ENCODE measurements at places on chromosomes 12 and 14.

- DNase-seq: no peak
These were observed 135.1 kb downstream of the ERC1 start for GRCh38 chr12:1126091-1126490.

DNA sequence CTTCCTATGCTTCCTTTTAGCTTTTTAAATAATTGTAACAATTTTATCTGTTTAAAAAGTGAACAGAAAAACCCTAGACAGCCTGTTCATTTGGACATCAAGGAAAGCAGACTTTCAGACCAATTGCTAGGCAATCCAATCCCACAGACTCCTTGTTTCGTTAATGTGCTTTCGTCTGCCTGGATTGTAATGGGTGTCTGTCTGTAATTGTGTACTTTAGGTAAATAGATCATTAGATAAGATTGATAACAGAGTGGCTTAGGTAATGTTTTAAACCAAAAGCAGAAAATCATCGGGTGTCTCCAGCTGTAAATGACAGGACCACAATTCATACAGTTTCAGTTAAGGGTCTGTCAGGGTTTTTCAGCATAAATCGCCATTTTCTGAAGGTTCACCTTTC lies 19.6 kb downstream of the CCDC60 start:
- no peak for DNase-seq

- DNase-seq: no peak
These were observed 30.6 kb upstream of the OSBPL8 start for GRCh38 chr12:76590131-76590530.

DNA sequence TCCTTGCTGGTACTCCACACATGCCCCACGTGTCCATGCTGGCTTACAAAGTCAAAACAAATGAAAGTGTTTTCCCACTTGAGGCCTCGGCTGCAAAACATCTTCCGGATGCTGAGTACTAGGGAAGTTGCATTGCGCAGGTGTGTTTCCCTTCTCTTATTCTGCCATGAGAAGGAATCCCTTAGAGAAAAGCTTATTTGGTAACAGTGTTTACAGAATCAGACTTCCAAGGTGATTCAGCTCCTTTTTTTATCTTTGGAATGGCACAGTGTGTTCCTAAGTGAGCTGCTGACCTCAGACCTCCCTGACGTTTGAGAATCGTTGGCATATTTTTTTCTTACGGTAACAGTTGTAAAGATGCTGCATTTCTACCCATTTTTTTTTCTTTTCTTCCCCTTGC lies 211.3 kb downstream of the ESR2 start:
- DNase-seq: no peak

DNA sequence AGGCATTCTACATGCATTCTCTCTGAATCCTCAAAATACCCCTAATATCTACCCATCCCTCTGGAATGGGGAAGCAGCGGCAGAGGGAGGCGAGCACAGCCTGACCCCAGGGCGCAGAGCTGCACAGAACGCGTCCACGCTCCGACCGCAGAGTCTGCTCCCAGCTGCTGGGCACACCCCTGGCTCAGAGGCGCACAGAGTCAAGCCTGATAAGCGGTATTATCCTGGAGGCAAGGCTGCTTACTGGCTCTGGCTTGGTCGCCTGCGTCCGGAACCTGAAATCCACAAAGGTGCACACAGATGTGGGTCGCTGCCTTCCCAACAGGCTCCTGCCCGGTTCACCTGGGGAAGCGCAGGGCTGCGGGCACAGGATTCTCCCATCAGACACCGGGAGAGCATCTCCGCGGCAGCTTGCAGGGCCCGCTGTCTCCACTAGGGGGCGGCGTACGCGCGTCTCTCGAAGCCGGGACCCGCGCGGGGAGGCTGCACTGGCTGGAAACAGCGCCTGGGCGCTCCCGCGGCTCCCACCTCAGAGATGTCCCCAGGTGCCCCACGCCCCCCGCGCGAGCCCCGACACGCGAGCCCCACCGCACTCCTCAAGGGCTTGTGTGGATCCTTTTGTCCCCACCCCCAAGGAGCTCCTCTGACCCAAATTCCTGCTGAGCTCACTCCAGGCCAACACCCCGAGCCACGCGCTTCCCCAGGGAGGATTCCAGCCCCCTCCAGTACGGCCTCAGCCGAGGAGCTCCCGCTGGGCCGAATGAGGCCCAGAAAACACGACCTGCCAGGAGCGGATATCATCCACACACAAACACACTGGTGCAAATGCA lies 120.1 kb upstream of the FZD10 start:
- peak; percentile 56 for DNase-seq

DNA sequence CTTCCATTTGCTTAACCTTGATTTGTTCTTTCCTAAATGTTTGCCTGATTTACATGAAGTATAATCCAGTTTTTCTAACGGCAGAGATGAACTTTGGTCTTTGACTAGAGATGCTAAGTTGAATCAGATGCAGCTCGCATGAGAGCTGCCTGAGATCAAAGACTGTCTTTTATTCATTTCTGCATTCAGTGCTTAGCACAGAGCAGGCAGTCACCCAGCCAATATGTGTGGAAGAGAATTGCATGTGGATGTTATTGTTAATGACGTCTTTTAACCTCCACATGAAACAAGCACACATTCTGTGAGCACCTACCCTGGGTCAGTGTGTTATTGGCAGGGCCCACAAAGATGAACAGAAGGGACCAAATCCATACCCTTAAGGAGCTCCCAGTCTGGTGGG lies 99.2 kb downstream of the SLC5A8 start:
- no peak for DNase-seq

- peak; percentile 27 for DNase-seq
These were observed 354.3 kb downstream of the CEP128 start for GRCh38 chr14:80587096-80587724.

GRCh38 chr12:99454539-99455172 lies 192.9 kb upstream of the GARIN6 start:
- no peak for DNase-seq

- no peak for DNase-seq
These were observed 116.8 kb downstream of the SCARB1 start for GRCh38 chr12:124746649-124747425.

DNA sequence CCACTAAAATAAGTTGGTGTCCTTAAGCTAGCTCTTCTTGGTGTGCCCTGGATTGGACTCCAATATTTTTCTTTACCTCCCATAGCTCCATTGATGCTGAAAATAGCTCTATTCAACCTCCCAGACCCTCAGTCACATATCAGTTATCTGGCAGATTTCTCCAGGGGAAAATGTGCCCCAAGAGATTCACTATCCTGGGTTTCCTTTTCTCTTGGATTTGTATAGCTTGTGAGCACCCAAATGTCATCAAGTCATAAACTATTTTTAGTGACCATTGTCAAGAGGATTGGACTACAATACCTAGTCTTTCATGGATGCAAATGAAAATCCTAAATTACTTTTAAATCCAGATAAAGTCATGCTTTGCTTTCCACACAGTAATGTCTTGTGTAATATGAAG lies 339.6 kb upstream of the FOXG1 start:
- DNase-seq: no peak

GRCh38 chr14:91888641-91889476 lies 21.5 kb upstream of the TC2N start:
- DNase-seq: no peak

GRCh38 chr12:50129290-50129689 lies 17.3 kb downstream of the COX14 start:
- DNase-seq: no peak

DNA sequence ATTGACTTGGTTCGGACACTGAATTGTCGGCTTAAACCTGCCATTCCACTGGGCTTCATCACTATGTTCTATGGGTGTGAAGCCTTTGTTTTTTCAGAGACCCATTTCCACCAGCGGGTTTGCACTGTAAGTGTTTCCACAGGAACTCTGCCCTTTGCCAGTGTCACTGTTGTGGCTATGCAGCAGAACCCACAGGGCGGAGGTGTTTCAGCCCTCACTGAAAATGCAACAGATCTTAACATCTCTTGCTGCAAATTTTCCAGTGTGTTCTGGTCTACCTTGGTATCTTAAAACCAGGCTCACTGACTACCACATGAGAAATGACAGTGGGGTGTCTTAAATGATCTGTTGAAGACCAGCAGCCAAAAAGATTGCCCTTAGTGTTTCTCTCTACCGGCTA lies 21.1 kb downstream of the PRKCH start:
- peak; percentile 69 for DNase-seq

- no peak for DNase-seq
These were observed 163.0 kb upstream of the EEA1 start for GRCh38 chr12:93091886-93092648.

- DNase-seq: no peak
These were observed 407.8 kb upstream of the RGS6 start for GRCh38 chr14:71524320-71524982.

DNA sequence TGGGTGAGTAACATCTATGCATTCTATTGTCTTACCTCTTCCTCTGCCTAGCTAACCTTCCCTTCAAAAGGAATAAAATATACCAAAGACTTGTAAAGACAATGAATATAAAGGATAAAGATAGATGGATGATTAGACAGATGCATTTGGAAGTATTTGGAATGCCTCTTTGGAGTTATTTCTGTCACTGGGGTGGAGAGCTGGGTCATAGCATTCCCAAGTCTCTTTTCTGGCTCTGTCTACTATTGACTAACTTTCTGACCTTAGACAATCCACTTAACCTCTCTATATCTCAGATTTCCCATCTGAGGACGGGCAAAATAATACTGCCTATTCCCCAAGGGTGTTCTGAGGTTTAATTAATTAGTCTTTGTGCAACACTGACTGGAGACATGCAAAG lies 517.4 kb downstream of the DIO2 start:
- DNase-seq: no peak

DNA sequence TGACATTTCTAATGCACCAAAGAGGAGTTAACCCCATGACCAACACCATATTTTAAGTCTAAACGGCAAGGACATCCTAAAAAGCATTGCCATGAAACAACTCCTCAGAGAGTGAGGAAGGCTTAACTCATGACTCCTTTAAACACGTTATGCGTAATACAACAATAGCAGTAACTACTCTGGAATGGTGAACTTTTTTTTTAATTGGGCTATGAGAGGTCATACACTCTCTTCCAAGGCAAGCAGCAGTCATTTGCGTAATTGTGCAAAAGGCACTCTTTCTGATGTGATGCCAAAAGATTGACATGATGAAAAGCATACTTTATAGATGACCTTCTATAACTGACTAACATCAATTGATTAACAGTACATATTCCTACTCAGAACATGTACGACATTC lies 39.4 kb downstream of the RHOJ start:
- no peak for DNase-seq

DNA sequence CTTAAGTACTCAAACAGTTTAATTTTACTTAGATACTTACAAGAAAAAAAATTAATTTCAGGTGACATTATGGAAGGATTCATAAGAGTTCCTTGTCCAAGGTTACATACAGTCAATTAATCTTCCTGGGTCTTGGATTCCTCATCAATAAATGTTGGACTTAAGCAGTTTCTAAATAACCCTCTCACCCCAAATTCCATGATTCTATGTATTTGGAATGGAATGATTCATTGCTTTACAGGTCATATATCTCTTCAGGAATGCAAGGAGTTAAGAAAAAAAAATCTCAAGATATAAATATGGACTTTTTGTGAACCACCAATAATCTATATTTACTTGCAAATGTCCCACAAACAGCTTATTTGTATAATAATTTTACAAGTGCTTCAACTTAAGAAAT lies 84.2 kb upstream of the BMP4 start:
- DNase-seq: no peak

- no peak for DNase-seq
These were observed 208.2 kb downstream of the DAD1 start for GRCh38 chr14:22380571-22381407.

DNA sequence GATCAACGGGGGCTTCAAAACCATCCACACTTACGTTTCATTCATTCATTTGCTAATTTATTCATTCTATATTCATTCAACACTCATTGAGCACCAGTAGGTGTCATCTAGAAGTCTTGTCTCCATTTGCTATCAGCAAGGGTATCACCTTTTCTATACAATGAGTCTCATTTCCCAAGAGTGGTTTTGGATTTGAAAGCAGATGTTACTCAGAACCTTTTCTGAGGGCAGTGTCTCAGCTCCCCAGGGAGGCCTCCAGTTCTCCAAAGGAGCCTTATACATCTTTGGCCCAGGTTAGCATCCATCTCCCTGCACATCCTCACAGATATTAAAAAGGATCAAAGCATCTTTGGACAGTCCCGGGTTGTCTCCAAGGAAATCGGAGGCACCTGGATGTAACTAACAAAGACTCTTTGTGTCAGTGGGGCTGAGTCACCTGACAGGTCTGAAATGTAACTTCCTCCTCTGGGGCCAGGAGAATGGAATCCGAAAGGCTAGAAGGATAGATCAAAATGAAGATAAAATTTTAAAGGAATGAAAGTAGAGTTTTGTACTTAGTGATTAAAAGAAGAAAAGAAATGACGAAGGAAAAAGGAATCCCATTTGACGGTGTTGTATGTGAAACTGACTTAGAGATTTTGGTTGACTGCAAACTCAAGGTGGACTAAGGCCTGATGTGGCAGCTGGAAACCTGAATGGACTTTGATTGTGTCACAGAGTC lies 103.0 kb downstream of the VCPKMT start:
- DNase-seq: no peak

DNA sequence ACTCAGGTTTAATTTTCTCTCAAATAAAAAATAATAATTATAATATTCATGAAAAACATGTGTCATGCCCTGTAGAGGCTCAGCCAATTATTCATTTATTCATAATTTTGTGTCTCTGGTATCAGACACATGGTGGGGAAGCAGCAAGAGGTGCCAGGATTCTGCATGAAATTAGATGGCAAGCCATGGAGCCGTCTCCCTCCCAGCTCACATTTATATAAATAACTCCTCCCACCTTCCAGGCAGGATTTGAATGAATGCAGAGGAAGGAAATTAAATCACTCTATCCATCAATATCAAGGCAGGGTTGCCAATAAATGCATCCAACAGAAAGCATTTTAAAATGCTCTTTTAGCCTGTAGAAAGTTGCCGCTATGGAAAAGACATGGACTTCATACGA lies 98.1 kb downstream of the PTPRR start:
- no peak for DNase-seq

GRCh38 chr14:103802356-103802755 lies 45.0 kb downstream of the PPP1R13B start:
- DNase-seq: no peak

GRCh38 chr12:61272441-61272840 lies 987.8 kb upstream of the USP15 start:
- DNase-seq: no peak

- DNase-seq: no peak
These were observed at the start of gene SERPINA4 for GRCh38 chr14:94560751-94561655. SERPINA4 (plus strand) TSS chr14:94561442; CDS start chr14:94563483, 2,041 bp downstream.

DNA sequence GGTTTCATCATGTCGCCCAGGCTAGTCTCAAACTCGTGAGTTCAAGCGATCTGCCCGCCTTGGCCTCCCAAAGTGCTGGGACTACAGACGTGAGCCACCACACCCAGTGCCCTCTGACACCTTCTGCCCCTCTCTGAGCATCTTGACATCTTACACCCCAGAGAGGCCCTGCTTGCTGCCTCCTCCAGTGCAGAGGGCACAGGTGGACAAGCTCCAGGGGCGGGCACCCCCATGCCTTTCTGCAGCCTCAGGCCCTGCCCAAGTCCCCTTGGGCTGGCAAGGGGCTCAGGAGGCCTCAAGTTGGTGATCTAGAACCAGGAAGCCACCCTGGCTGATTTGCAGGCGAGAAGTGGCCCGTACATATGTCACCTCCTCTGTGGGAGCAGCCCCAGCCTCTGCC lies 11.2 kb upstream of the SH2B3 start:
- DNase-seq: no peak

- DNase-seq: no peak
These were observed 5.3 kb downstream of the OASL start for GRCh38 chr12:121033625-121034349.

- peak; percentile 10 for DNase-seq
These were observed 58.5 kb downstream of the SLC4A8 start for GRCh38 chr12:51482929-51483697.
